ENCODE measurements at places on chromosomes 12 and 14. TPM values are rescaled to one million over a fixed set of nuclear protein-coding genes. Genes with fewer than 3 reads are reported as not detected.

DNA sequence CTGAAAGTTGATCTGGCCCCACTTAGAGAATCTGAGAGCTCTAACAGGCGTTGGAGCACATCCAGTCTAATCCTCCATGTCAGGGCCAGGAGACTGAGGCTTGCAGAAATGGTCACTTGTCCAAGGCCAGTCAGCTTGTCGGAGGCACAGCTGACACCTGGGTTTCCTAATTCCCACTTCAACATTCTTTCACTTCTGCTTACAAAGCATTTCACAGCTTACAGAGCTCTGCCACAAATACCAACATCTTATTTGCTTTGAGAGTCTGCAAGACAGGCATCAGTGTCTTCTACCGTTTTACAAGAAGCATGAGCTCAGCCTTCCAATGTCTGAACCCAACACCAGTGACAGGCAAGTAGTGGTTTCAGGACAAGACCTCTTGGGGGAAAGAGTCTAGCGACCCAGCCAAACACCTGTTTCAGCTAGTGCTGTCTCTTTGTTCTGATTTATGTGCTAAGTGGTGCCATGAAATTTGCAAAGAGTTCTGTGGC lies 31.8 kb downstream of the ISCA2 start:
- DNase-seq: no peak

- no peak for DNase-seq
Measured at GRCh38 chr14:25607192-25607591, 557.2 kb upstream of the STXBP6 start.

- DNase-seq: no peak
Measured at GRCh38 chr14:69096781-69097475, 56.0 kb downstream of the DCAF5 start.

DNA sequence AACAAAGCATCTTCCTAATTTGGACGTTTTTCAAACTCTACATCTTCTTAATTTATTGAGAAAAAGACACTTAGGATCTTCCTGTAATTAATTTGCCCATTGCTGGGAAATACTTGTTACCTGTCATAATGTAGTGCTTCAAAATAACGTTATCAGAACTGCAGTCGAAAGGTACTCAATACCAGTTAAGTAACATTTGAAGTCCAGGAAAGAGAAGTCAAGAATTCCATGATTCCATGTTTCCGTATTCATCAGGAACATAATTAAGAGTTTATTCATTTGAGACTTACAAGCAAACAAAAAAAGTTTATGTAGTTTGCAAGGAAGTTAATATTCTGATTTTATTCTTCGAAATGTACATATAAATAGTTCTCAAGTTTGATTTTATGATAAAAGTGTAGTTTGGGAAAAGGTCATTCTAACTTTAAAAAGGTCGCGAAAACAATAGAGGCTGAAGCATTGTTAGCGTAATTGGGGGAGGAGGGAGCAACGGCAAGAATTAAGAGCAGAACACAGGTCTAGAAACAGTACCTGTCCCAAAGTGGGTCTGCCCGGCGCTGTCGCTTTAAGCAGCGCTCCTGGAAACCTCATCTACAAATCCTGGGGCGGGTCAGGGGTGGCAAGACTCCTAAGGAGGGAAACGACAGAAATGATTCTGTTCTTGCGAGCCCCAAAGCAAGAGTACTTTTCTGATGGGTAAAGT lies 1.2 kb upstream of the KCNMB4 start:
- DNase-seq: no peak

DNA sequence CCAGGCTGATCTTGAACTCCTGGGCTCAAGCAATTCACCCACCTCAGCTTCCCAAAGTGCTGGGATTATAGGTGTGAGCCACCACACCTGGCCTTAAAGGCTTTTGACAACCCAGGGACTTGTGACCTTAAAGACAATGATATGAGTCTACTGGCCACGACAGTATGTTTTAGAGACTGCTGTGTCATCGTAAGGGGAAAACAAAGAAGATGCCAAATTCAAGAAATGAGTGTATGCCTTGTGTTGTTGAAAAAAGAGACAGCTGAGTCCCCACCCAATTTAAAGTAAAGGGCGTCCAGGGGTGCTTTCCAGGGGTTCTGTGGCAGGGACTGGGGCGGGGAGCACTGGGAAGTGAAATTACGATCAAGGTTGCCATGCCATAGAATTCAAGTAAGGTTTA lies 26.4 kb upstream of the FBXO21 start:
- no peak for DNase-seq

DNA sequence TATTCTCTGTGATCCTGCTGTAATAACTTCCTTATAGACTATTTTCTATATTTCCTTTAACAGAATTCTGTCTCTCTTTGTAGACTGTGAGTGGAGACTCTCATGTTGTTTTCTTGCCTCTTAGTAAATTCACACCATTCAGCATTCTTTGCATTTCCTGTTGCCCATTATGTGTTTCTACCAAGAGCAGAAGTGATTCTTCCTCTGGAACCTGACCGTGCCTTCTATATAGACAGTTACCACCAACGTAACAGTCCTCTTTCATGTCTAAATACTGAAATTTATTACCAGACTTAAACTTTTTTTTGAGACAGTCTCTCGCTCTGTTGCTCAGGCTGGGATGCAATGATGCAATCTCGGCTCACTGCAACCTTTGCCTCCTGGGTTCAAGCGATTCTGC lies 31.1 kb downstream of the METAP2 start:
- no peak for DNase-seq

DNA sequence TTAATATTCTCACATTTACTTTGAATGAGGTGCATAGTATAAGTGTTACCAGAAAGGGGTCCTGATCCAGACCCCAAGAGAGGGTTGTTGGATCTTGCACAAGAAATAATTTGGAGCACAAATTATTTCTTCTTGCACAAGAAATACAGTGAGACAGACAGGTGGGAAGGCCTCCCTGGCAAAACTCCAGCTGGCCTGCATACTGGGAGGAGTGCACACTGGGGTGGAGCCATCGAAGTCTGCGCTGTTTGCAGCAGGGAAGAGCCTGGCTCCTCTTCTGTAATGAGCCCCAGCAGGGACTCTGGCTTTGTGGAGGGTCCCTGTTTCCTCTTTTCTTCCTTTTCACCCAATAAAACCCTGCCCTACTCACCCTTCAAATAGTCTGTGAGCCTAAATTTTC lies 141.6 kb downstream of the GLT1D1 start:
- no peak for DNase-seq

GRCh38 chr12:125683748-125684381 lies 618.6 kb downstream of the AACS start:
- DNase-seq: no peak

- peak; percentile 62 for DNase-seq
Measured at GRCh38 chr14:79708426-79709388, 502.6 kb downstream of the DIO2 start.

DNA sequence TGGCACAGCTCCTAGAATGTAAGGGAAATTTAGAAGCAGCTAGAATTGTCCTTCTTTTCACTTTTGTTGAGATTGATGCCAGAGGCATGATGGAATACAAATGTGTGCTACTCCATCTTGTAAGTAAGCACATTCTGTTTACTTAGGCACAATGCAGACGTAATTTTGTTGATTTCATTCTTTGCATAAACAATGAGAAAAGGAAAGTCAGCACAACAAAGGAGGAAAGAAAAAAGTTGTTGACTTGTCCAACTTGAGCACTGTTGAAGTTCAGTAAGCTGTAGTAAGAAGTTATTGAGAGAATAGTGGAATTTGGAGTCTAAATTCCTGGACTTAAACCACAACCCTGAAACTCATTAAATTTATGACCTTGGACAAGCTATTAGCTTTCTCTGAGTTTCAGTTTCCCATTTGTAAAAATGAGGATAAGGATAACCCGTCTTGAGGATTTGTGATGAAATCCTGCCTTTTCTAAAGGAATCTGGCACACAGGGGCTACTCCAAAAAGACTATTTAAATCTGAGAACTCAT lies 19.4 kb upstream of the CNTN1 start:
- no peak for DNase-seq

DNA sequence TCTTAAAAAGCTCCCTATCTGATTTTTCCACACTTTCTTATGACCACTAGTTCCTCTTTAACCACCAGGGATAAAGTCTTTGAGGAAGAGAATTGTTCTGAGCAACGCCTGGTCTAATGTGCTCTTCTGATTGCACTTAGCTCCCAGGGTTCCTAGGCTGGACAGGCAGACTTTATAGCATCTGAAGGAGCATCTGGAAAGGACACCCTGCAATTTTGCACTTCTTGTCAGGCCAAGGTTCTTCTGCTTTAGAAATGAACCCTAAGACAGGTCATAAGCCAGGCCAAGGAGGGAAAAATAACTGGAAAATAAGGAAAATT lies 126.3 kb downstream of the KTN1 start:
- no peak for DNase-seq

- DNase-seq: no peak
Measured at GRCh38 chr14:36817071-36817930, 155.6 kb downstream of the PAX9 start.

GRCh38 chr14:51053157-51053556 lies 41.7 kb downstream of the TRIM9 start:
- DNase-seq: peak; percentile 7

DNA sequence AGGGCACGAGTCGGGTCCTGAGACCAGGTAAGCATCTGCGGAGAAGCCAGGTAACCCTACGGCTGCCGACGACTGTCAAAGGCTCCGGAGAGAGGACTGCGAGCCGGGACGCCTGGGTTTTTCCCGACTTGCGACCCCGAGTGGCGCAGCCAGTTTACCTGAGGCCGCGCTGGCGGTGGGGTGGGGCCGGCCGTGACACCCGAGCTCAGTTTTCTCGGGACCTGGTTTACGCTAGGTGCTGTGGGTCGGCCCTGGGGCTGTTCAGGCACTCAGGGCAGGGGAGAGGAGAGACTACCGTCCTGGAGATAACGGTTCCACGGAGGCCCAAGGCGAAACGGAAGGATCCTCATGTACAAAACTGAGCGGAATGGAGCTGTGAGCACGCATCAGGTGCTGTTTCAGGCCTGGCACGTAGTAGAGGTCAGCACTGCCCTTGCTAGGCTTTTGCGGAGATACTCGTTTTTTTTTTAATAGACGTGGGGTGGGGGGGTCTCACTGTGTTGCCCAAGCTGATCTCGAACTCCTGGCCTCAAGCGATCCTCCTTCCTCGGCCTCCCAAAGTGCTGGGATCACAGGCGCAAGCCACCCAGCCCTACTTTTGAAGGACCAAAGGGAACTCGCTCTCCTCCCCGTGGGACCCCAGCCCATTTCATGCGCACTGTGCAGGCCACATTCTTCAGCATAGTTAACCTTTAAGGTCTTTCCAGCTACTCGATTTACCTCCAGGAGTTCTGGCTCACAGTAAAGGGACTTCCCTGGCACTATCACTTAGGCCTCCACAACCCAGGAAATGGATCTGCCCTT lies 471 bp downstream of the MTRFR start:
- DNase-seq: peak; percentile 30

GRCh38 chr14:105398726-105399465 lies 558 bp downstream of the TEX22 start:
- DNase-seq: peak; percentile 12

GRCh38 chr12:42360747-42361403 lies 34.9 kb downstream of the PPHLN1 start:
- DNase-seq: peak; percentile 3

DNA sequence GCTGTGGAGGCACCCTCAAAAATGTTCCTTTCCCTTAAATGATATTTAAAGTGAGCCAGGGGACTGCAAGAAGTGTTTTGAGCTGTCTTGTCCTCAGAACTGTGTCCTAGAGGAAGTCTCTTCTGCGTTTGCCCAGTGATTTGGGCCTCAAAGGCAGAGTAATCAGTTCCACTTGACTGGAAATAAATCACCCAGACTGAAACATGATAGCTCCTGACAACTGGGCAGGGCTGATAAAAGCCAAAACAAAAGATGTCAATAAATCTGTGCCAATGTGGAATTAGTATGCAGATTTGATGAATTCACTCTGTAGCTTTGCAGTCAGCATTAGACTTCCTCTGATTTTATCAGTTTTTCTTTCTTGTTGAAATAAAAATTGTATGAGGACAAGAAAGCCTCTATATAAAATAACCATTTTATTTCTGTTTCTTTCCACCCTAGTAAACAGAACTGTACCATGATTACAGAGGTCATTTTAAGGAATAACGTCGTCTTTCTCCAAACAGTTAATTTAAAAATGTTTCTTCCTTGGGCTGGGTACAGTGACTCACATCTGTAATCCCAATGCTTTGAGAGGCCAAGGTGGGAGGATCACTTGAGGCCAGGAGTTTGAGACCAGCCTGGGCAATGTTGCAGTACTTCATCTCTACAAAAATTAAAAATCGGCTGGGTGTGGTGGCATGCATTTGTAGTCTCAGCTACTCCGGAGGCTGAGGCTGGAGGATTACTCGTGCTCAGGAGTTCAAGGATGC lies 180.8 kb downstream of the ERC1 start:
- DNase-seq: peak; percentile 70

- peak; percentile 59 for DNase-seq
Measured at GRCh38 chr14:37122288-37122687, 50.1 kb downstream of the SLC25A21 start.

DNA sequence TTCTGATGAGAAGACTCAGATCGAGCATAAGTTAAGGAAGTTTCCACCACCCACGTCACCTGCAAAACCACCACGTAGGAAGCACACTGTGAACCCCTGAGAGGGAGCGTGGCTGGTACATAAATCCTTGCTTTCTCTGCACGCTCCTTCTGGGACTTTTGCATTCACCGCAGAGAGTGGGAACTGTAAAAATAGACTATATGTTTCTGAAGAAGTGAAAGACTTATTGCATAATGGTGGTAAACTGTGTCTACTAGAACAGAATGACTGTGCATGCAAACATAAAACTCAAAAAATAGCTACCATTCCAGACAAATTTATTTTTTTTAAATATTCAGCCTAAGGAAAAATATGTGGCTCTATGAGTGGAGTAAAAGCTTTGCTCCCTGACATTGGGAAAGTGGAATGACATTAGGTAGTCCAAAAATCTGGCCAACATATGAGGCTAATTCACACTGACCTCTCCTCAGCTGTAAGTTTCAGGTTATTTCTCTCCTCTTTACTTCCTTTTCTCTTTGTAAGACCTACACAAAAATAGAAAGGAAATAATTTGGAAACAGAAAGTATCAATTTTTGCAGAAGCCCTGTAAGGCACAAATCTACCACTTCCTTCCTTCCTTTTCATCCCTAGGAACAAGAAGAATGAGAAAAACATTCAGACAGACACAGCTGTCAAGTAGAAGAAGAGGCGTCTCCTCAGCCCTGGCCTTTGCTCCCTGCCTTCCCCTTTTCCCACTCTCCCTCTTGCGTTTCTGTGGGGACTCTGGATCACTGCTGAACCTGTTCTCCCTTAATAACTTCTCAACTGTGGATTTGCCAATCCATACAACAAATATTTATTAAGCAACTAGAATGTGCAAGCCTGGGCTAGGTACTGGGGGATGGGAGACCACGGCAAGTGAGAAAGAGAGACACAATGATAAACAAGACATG lies 264.3 kb upstream of the FOXN3 start:
- DNase-seq: no peak

DNA sequence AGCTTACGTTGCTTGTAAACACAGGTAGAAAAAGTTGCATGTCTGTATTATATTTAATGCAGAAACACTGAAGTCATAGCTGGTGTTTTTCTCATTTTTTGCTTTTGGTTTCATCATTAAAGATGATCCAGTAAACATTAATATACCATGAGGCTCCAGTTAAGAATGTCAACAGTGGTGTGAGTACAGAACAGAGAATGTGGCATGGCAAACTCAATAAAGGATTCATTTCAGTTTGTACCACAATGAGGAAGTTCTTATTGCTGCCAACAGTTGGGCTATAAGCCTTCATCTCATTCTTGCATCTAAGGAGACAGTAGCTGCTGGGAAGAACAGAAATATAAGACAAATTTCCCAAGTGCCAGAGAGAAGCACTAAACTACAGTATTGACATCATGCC lies 72.1 kb upstream of the ST8SIA1 start:
- no peak for DNase-seq

The TRIM9 gene
- total RNA-seq: 2.0 TPM

The SSPN gene
- total RNA-seq: 4.1 TPM

The SCNN1A gene
- 1.5 TPM for total RNA-seq

The CIROP gene
- not detected for total RNA-seq

The ADAMTS20 gene
- not detected for total RNA-seq

The TMEM132D gene
- 0.05 TPM for total RNA-seq

The OTUB2 gene
- total RNA-seq: 0.57 TPM
